Activated T-helper 2 cell treated with anti-CD3 and anti-CD28 coated beads, Interferon-gamma antibody, Interleukin-2, Interleukin-4, amounts not matched to agents 10 μg/mL and 5 μg/mL and 100 μg/mL, durations not matched to agents 14 hours and 24 hours and 36 hours (primary cell): ENCODE measurements at places on chromosomes 6 and 20.

- peak; percentile 62 for DNase-seq
Measured at GRCh38 chr20:63957004-63957689, 931 bp upstream of the UCKL1 start.

DNA sequence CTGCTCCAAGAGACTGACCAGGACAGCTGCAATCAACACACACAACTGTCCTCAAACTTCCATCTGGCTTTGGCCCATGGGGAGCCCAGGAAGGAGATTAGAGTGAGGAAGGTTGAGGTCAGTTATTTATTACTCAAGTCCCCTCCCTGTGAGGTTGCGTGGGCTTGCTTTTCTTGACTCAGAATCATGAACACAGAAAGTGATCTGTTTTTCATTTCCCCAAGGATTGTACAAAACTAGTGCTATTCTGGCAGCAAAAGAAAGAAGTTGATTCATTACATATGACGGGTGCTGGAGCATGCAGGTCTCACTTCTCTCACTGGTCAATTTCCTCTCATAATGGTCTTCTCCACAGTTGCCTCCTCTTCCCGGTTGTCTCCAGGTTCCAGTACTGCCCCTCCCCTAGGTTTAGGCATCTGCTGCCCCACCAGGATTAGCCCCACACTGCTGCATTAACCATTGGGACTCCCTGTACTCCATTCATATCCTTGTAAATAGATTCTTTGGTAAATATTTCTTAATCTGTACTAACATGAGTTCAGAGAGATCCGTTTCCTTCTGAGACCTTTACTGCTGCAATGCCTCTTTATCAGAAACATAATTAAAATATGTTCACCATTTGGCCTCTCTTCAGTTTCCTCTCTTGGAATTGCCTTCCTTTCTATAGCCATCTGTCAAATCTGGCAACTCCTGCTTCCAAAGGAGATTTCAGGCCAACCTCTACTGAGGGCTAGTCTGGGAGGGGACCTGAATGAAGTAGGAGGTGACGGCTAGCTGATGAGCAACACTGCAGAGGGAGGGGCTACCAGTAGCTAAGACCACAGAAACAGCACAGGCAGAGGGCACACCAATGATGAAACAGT is 888.8 kb downstream of the QKI start:
- DNase-seq: no peak

DNA sequence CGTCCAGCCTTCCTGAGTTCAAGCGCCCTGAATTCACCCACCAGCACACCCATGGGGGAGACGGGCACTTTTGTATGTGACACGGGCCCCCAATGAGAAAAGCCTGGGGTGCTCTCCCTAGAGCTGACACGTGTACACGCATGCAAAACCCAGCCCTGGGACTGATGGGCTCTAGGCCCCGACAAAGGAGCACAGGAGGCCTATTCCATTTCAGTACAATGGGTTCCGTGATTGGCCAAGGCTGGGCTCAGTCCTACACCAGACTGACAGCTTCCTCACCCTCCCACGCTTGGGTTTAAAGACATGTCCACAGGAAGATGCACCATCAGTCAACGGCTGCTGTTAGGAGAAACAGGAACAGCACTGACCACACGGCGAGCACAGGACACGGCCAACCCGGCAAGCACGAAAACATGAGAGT is 8.8 kb downstream of the ZBTB46 start:
- no peak for DNase-seq

GRCh38 chr20:57638173-57638894 is 18.1 kb upstream of the ZBP1 start:
- no peak for DNase-seq

DNA sequence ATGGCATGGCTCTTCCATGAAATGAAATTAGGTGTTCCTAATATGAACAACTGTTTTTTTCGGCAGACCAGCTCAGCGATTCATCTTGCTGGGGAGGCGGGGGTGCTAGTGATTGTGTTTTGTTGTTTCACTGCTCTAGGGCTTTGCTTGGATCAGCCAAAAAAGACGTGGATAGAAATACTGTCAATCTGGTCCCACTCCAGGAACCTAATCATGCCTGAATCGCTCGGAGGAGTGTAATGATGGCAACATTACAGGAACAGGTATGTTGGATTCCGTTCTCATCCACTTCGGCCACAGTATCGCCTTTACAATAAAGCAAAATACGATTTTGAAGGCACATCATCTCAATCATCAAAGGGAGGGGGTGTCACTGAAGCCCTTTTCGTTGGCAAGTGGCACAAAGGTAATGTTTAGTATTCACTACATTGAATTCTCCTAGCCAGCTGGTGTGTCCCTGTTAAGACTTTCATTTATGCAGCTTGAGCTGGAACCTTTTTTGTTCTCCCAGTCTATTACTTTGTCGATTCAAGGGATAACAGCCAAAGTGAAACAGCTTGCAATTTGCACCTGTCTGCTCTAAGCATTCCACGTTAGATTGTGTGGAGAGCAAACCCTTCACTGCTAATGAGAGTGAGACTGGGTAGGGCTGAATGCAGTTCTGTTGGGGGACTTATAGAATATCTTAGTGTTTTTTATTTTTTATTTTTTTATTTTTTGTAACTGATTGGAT is 477.7 kb downstream of the TFAP2A start:
- no peak for DNase-seq

DNA sequence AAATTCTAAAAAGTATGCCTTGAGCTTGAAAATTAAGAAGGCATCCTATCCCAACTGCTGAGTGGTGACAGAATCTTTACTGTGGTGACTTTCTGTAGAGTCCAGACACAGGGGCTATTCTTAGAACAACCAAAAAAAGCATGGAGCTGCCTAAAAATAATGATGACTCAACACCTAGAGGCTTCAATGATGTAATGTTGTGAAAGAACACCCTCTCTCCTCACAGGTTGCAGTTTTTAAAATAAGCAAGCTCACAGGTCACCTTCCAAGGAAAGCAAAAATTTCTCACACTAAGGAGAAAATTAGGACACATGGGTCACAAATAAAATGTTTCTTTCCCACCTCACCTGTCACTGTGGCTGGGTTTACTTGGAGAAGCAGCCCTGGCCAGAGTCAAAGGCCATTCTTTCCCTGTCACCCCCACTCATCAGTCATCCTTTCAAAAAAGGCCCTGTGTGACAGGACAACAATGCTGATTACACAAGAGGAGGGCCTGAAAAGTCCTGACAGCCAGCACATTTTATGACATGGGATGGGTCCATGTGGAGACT is 53.5 kb downstream of the RCAN2 start:
- no peak for DNase-seq

DNA sequence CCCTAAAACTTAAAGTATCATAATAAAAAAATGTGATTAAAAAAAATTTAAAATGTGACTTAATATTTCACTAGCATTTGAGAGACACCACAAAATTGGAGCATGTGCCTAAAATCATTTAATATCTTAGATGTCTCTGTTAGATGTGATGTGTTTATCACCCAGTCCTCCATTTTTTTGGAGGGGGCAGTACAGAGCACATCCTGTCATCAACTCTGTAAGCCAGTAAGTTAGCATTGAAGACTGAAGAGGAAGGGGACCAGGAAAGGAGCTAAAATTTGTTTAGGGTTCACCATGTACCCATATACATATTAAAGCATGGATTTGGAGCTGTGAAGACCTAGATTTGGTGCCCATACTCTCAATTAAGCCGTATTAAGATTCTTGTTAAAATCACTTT is 30.7 kb upstream of the ADIG start:
- no peak for DNase-seq

DNA sequence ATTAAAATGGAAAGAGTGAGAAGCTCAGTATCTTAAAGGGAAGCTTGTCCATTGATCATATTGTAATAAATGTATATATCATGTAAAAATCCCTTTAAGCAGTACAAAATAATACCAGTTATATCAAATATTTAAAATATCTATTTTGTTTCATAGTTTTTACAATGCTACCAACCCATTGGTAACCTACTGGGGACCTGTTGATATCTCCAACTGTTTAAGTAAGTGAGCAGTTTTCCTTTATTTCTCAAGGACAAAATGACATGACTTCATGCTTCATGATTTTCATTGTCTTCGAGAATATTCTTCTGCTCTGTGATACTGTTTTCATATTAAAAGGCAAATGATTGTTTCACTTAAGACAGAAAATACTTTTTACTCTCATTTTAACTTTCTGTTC is 100.0 kb downstream of the ADGRG6 start:
- no peak for DNase-seq

- no peak for DNase-seq
Measured at GRCh38 chr6:2745246-2745645, 5.5 kb downstream of the MYLK4 start.

- no peak for DNase-seq
Measured at GRCh38 chr6:136464148-136464547, 86.1 kb downstream of the MAP7 start.

GRCh38 chr6:16396497-16397319 is 158.3 kb downstream of the GMPR start:
- DNase-seq: no peak

GRCh38 chr6:144298194-144298593 is 13.1 kb downstream of the UTRN start:
- no peak for DNase-seq

- DNase-seq: no peak
Measured at GRCh38 chr6:79377888-79378348, 143.4 kb upstream of the HMGN3 start.

GRCh38 chr6:123509112-123509511 is 127.6 kb downstream of the TRDN start:
- DNase-seq: no peak

GRCh38 chr6:50718566-50718965 is 5.2 kb downstream of the TFAP2D start:
- DNase-seq: no peak

DNA sequence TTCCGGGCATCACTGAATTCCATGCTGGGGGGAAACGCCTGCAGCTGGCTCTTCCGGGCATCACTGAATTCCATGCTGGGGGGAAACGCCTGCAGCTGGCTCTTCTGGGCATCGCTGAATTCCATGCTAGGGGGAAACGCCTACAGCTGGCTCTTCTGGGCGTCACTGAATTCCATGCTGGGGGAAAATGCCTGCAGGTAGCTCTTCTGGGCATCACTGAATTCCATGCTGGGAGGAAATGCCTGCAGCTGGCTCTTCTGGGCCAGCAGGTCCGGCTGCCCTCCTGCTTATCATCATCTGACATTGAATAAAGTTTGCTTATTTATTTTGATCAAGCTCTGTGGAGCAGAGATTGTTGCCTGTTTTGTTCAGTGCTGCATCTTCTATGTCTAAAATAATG is 355.1 kb downstream of the SMOC2 start:
- no peak for DNase-seq

GRCh38 chr6:25464225-25464624 is 185.1 kb downstream of the CARMIL1 start:
- no peak for DNase-seq

- no peak for DNase-seq
Measured at GRCh38 chr6:126873351-126873750, 245.1 kb upstream of the RSPO3 start.

DNA sequence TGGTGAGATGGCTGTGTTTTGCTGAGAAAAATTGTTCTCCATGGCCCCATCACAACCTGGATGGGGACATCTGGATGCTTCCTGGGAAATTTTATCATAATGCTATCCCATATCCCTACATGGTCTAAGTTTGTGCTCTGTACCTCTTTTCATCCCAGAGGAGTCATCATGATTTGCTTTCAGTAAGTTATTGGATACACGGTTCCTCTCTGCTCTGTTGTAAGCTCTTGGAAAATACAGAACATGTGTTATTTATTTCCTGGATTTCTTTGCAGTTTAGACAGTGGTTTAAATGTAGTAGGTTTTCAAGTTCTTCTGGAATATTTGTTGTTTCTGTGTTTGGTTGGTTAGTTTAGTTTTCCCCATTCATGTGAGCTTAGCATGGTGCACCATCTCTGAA is 129.2 kb upstream of the ECI2 start:
- DNase-seq: no peak

DNA sequence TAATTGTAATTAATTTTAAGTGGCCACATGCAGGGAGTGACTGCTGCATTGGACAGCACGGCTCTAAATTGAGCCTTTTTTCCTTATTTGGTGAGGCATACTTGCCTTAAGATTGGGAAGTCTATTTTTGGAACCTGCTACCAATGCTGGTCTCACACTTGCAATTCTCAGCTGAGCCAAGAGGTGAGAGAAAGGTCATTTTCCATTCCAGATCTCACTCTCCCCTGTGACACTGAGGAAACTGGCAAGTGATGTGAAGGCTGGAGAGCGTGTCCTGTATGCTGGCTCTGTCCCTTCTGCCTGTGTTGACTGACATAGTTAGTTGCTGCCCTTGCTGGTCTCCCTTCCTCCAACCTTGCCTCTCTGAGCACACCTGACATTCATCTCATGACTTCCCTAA is 735 bp upstream of the MOG start:
- DNase-seq: no peak

DNA sequence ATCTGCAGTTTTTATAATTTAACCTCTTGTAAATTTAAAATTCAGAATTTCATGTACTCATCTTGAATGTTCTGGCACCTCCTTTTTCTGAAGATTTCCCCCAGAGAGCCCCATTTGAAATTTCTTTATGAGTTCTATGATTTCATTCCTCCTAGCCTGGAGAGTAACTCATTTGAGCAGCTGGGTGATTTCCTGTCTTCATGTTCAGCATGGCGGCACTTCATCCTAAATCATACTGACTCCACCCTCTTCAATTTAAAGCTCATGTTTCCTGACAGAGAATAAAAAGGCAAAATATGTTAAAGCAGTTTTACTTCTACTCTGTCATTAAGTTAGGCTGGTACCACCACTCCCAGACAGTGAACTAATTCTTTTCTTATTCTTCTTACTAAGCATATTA is 250.9 kb upstream of the POU3F2 start:
- no peak for DNase-seq

GRCh38 chr6:50239853-50240252 is 190.1 kb upstream of the DEFB112 start:
- no peak for DNase-seq

DNA sequence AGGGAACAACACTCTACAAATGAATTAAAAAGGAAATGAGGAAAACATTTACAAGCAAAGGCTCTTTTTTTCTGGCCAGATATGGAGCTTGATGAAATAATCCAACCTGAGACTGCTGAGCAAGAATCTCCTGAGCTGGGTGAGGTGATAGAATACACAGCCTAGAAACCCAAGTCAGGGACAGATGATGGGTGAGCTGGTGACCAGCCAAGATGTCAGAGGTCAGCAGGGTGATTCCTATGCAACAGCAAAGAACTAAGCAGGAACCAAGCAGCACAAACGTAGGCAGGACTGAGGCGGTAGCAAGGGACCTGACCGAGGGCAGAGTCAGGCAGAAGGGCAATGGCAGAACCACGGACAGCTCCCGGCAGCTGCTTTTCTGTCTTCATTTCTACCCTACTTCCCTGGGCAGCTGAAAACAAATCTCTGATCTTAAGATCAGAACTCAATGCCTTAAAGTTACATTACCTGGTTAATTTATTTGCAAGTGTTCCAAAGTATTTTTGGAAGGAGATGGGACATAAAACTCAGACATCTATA is 75.1 kb downstream of the CDC40 start:
- peak; percentile 9 for DNase-seq

DNA sequence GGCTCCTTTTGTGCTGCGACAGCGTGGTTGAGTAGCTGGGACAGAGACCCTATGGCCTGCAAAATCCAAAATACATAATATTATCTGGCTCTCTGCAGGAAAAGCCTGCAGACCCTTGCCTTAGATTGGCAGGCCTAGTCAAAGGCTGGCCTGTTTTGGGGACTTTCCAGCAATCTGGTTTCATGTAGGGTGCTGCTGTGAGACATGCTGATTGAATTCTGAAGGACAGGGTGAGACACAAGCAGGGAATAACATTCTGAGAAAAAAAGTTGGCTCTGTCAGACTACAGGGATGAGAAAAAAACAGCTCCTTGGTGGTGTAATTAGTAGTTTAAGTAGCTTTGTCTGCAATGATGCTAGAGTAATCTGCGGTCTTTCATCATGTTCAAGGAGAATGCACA is 402.7 kb upstream of the AGPAT4 start:
- no peak for DNase-seq
